Tibial nerve (tissue), 4 donors: ENCODE measurements at places on chromosomes 2 and 18.

DNA sequence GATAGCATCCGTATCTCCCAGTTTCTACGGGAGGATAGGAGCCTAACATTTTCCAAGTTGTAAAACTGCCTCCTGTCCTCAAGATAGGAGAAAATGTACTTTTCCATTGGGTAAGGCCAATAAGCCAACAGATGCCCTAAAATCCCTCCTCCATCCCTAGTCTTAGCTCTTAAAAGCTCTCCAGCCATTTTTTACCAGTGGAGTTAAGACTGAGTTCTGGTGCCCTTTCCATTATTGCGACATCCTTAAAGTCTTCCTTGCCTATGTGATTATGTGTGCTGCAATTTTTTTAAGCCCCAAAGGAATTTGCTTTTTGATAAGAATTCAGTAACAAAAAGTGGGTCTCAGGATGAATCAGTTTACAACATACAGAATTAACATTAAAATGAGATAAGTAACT, 33.0 kb downstream of the LINC00305 start:
- no peak for DNase-seq

- no peak for DNase-seq
Measured at GRCh38 chr2:229869226-229869625, 52.6 kb downstream of the TRIP12 start.

DNA sequence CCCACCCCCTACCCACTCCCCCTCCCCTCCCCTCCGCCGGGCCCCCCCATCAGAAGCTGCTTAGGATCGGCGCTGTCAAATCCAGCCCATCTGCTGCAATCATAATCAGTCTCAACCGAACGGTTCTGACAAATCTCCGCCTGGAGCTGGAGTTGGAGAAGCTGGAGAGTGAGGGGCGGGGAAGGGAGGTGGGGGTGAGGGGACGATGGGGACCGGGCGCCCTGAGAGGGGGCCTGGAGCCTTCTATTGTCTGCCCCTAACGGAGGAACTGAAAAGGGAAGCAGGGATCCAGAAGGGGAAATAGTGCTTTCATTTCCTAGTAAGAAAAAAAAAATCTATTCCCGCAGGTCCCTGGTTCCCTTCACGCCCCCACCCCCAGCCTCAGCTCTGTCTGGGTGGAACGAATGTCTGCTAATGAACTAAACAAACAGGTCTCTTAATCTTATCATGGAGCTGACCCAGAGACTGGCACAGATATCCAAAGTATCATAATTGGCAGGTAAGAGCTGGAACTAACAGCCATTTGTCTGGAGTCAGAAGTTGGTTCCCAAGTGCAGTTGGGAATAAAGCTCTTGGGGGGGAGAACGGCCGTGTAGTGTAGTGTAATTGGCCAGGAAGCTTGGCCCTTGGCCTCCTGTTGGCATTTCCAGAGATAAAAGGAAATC, 301.2 kb downstream of the NCKAP5 start:
- DNase-seq = no peak

- DNase-seq = no peak
Measured at GRCh38 chr2:406231-406630, 118.3 kb upstream of the ALKAL2 start.

- DNase-seq = no peak
Measured at GRCh38 chr18:64409511-64409910, 260.6 kb upstream of the LINC00305 start.

DNA sequence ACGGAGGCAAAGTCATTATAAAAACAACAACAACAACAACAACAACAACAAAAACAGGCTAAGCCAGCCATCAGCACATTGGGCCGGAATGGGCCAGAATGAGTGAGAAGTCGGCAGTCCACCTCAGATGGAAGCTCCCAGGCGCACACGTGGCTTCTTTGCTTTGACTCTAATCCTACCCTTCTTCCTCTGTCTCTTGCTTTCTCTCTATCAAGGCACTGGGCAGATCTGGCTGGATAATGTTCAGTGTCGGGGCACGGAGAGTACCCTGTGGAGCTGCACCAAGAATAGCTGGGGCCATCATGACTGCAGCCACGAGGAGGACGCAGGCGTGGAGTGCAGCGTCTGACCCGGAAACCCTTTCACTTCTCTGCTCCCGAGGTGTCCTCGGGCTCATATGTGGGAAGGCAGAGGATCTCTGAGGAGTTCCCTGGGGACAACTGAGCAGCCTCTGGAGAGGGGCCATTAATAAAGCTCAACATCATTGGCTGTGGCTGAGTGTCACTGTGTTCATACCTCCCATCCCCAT, 52.2 kb downstream of the MARCO start:
- no peak for DNase-seq

- no peak for DNase-seq
Measured at GRCh38 chr2:44928483-44929158, 12.9 kb upstream of the SIX3 start.

- DNase-seq = no peak
Measured at GRCh38 chr2:152924722-152925121, 206.3 kb downstream of the ARL6IP6 start.

DNA sequence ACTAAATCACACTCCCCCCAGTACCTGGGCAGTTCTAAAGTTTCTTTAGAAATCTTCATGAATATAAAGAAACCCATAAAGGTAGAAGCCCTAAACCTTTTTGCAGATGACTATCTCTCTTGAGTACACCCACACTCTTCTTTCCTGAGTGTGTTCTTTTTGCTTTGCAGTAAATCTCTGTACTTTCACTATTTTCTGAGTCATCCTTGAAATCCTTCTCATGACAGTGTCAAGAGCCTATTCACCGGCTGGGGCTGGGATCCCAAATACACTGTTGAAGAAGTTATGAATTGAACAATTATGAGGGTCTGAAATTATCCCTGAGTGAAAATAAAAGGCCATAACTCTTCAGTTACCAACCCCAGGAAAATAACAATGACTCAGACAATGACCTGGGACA, 133.9 kb upstream of the CCDC195 start:
- no peak for DNase-seq

DNA sequence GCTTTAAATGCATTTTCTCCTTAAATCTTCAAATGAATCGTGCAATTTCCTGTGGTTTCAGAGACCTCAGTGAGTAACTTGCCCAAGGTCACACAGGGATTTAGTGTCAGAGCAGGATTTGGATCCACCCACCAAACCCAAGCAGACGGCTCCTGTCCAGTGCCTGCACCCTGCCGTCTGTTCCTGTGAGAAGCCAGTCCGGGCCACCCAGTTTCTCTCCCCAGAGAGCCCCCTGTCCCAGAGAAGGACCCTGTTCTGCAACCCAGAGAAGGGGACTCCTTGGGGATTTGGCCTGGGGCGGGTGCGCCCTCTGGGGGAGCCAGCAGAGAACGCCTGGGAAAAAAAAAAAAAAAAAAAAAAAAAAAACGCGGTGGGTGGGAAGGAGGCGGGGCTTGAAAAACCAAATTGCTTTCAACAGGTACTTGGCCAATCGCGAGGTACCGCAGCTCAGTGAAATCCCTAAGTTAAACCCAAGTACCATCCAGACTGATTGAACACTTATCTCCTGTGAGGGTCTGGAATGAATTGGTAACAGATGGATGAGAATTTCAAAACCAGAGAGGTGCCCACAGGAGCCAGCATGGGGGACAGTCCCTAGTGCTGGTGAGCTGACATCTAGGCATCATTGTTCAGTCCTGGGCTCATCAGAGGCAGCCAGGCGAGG, 30.9 kb upstream of the REEP1 start:
- DNase-seq = no peak

GRCh38 chr2:149767516-149767974, 180.0 kb upstream of the MMADHC start:
- peak; percentile 21 for DNase-seq

DNA sequence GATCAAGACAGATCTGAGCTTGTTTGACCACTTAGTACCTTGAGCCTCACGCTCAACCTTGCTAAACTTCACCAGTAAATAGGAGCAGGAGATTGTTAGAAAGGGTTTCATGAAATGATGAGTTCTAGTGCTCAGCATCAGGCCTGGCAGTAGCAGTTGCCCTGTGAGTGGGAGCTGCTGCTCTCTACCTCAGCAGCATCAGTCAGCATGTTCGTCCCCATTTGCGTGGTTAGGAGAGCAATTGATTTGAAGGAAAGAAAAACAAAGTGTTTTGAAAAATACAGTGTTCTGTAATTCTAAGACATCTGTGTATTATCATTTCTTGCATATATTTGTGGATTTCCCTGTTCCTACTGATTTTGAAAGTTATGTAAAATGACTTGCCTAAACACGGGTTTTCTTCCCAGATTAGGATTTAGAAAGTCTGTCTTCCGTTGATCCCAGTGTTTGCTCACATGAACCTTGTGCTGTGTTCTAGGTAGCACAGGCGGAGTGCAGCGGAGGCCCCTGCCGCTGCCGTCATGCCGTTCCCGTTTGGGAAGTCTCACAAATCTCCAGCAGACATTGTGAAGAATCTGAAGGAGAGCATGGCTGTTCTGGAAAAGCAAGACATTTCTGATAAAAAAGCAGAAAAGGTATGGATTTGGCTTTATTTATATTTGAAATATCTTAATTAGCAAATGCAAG, 47.0 kb downstream of the CAB39 start:
- DNase-seq = no peak

DNA sequence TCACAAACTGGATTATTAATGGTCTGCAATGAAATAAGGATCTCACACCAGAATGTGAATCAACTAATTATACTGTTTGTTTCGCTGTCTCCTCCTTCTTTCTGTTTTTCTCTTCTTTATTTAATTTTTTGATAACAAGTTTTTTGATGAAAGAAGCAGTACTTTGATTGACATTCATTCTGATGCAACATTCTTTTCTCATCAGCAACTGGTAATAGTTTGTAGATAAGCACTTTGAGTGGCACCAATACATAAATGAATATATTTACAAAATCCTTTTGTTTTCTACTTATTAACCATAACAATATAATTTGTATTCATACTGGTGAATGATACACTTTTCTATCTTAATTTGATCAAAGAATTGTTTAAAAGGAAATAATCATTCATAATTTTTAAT, 115.3 kb upstream of the FAM117B start:
- no peak for DNase-seq

- no peak for DNase-seq
Measured at GRCh38 chr18:2303517-2304238, 267.6 kb downstream of the METTL4 start.
